Jurkat, Clone E6-1 (cell line): ENCODE measurements at places on chromosomes 11 and 22.

DNA sequence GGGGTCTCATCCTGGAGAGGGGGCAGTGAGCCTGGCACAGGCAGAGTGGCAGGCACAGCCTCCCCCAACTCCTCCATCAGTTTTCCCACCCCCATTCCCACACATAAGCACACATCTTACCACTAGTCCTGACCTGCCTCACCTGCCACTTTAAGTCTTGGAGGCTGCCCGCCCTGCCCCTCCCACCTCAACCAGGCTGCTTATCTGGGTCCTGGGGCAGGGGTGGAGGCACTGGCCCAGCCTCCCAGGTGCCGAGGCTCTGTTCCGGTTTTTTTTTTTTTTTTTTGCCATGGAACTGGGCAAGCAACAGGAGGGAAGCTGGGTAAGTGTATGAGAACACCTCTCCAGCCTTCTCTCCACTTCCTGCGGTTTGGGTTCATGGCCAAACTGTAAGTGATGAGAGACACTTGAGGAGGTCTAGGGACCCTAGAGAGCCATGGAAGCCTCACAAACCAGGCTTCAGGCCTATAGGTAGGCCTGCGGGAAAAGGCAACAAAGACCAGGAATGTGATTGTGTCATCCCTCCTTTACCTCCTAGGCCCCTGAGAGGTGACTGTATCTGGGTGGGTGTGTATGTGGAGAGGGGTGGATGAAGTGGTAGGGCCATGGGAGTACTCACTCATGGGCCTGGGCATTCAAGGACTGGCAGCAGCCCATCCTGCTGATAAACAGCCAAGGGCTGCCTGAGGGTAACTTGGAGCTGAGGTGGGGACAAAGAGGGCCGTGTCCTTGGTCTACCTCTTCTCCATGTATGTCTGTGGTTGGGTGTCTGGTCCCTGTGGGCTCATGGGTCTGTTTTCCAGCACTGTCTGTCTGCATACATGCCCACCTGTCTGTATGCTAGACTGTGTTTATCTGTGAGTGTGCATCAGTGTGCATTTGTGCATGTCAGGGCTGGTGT lies 22.6 kb downstream of the PHLDB1 start:
- DNase-seq = no peak

DNA sequence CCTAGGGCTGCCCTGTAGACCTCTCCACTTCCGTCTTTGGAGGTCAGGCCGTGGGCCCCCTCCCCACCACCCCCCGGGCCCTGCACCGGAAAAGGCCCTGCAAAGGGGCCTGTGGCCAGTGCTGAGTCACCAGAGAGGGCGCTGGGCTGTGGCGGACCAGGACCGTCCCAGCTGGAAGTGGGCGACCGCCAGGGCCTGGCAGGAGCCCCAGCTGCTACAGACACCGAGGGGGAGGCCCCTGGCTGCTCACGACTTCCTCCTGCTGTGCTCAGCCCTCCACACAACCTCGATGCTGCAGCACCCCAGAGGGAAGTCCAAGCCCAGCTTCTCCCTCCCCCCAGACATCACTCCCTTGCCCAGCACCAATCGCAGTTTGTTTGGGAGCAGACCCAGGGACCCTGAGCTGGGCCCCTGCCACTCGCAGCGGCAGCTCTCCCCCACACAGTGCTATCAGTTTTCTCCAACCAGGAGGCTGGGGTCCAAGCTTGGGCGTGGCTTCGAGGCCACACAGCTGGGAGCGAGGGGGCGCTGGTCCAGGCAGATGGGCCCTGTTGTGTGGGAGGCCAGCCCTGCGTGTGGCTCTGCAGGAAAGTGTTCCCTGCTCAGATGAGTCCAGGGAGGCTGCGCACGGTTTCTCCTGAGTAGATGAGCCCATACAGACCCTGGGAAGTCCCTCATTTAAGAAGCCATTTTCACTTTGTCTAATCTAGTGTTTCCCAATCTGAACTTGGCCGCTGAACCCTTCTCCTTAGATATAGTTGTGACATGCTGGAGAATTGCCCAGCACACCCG lies 5.6 kb upstream of the SH3BP1 start:
- DNase-seq = peak; percentile 25

DNA sequence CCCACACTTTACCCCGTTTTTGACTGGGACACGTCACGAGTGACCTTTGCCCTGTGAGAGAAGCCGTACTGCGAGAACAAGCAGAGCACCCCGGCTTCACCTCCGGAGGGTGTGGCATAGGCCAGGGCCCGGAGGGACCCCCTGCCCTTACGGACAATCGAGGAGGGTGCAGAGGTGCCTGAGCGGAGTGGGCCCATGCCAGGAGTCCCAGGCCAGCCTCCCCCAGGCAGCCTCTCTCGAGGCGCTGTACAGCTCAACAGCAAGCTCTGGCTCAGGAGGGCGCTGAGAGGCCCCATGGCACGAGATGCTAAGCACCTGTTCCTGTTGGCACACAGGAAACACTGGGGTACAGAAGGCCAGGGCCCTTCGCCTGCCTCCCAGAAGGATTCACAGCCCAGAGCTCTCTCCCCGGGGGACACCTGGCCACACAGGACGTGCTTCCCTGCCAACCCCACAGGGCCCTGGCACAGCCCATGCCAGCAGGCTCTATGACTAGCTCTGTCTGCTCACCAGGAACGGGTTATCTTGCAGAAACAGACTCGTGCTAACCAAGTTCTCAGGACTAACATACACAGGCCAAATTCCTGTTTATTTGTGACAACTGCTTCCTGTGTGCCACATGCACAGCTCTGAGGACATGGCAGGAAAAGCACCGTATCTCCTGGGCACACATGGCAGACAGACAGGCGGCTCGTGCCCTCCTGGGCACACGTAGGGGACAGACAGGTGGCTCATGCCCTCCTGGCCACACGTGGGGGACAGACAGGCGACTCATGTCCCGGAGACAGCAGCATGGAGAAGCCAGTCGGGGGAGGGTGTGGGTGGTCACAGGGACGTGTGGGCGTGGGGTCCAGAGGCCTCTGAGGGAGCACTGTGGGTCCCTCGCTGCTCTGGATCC lies 11.6 kb downstream of the TOLLIP start:
- no peak for DNase-seq

- peak; percentile 39 for DNase-seq
Observed at GRCh38 chr11:120660024-120660565, 148.5 kb downstream of the GRIK4 start.

GRCh38 chr22:45930324-45930723 lies 46.6 kb downstream of the WNT7B start:
- no peak for DNase-seq

- DNase-seq = peak; percentile 71
Observed at GRCh38 chr11:65884716-65885092, 3.6 kb downstream of the FIBP start.

DNA sequence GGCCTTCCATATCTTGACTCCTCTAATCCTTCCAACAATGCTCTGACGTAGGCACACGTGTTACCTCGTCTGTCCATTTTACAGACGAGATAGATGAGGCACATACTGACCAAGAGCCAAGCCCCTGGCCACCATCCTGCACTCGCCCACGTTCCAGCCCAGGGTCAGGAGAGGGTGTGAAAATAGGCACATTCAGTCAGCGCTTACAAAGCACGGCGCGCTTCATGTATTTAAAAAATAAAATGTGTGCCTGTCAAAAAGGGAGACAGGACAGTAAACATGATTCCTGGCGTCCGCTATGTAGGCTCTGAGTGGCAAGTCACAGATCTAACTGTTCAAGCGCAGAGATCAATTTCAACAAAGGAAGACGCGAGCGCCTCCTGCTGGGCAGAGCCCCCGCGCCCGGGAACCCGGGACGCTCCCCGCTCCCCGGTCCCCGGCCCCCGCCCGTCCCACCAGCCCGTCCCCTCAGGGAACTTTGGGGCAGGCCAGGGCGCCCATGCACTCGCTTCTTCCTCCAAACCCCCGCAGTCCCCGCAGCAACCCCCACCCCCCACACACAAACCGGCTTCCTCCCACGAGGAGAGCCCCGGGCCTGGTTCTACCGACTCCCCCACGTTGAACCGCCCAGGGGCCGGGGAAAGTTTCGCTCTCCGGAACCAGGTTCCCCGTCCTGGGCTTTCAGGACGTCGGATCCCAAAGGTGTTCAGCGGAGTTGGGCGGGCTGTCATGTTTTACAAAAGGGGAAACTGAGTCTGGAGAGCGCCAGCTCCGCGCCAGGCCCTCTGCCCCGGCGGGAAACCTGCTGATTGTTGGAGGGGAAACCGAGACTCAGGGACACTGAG lies 10.4 kb upstream of the C1QTNF6 start:
- peak; percentile 69 for DNase-seq

DNA sequence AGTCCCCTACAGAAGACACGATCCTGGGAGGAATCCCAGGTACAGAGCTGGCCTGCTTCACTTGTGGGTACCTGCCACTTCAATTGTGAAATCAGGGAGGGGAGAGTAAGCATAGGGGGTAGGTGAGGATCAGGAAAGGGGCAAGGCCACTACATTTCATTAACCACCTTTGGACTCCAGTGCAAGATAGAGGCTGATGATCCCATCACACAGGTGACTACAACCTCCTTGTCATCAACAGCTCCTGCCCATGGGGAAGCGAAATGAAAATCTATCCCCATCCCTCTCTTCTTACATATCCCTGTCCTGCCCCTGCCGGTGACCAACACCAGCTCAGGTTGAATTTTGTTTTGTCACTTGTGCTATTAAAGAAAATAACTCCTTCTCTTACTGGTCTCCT lies 64.7 kb upstream of the VPREB1 start:
- DNase-seq = no peak

GRCh38 chr22:48744967-48745841 lies 1082.5 kb downstream of the BRD1 start:
- DNase-seq = no peak

DNA sequence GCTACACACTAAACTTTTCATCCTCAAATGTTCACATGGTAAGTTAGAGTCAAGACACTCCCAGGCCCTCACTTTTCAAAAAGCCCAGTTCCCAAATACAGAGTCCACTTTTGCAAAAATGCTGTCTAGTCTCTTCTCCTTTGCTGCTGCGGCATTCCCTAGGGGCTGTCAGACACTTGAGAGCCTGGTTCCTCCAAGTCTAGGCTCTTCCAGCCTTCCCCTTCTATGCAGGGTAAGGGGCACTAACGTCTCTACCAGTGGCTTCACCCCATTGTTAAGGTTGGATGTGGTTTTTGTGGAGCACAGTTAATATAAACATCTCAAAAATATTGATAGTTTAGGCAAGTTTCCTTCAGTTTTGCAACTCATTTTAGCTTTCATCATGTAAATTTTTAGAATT lies 181.5 kb downstream of the KIF18A start:
- DNase-seq = no peak
